ENCODE measurements at places on chromosomes 11 and 22.

- DNase-seq: no peak
Observed at GRCh38 chr11:2442589-2442988, 1.7 kb downstream of the TRPM5 start.

DNA sequence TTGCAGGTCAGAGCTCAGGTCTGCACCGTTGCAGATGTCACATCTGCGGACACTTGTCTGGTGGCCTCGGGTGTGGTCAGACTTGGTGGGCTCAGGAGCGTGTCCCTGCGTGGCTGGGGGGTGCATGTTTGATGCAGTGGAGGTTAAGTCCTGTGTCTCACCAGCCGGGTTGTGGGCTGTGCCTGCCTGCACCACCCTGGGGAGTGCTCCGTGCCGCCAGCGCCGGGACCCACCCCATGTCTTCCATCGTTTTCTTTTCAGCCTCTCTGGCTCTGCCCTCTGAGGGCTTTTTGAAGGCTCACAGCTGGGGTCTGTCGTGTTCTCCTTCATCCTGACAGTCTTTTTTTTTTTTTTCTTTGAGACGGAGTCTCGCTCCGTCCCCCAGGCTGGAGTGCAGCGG lies 26.0 kb downstream of the PPIL2 start:
- no peak for DNase-seq

- DNase-seq: no peak
Observed at GRCh38 chr22:41030891-41031290, 61.5 kb upstream of the EP300 start.

- DNase-seq: no peak
Observed at GRCh38 chr22:37212174-37212906, at the start of gene SSTR3. SSTR3 (minus strand) TSS chr22:37212477; CDS start chr22:37207803, 4,674 bp downstream.

DNA sequence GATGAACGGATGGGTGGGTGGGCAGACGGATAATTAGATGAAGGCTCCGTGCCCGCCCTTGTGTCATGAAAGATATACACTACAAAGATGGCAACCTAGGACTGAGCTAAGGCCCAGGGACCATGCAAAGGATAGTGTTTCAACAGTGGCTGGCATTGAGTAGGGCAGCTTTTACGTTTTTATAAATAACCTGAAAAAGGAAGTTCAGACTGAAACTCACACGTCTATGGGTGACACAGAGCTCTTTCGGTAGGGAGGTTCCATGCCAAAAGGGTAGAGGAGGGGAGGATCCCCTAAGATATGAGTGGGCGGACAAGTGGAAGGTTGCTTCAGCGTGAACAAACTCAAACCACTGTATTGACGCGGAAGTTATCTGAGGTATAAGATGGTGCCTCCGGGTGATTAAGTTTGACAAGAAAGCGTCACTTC lies 90.5 kb downstream of the UBASH3B start:
- peak; percentile 69 for DNase-seq

- DNase-seq: no peak
Observed at GRCh38 chr11:27381238-27381666, 18.2 kb upstream of the CCDC34 start.

DNA sequence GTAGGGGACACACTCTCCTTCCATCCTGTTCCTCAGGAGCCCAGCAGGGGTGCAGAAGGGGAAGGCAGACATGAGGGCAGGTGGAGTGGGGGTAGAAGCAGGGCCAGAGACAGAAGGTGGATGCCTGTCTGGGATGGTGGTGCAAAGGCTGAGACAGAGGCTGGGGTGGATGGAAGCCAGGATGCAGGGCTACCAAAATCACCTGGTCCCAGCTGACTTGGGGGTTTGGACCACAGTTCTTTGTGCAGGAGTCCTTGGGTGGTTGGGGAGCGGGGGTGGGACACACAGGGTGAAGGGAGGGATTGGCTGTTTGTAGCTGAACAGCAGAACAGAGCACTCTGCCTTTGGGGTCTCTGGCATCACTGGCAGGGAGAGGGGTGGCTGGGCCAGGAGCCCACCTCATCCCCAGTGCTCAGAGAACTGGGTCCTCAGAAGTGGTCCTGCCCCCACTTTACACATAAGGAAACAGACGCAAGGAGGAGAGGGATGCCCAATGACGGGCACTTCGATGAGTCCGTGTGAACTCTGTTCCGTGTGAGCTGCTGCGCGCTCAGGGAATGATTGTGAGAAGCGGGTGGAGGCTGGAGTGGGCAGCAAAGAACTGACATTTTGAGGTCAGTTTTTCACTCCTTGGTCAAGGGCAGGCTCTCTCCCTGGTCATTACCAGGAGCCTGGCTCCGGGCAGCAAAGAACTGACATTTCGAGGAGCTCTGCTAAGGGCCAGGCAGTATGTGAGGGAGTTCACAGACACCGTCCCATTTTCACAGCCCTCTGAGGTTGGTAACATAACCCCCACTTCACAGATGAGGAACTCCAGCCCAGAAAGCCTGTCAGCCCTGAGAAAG lies 1.9 kb downstream of the TAGLN start:
- no peak for DNase-seq

- DNase-seq: no peak
Observed at GRCh38 chr11:69669486-69669885, 5.7 kb downstream of the LTO1 start.

DNA sequence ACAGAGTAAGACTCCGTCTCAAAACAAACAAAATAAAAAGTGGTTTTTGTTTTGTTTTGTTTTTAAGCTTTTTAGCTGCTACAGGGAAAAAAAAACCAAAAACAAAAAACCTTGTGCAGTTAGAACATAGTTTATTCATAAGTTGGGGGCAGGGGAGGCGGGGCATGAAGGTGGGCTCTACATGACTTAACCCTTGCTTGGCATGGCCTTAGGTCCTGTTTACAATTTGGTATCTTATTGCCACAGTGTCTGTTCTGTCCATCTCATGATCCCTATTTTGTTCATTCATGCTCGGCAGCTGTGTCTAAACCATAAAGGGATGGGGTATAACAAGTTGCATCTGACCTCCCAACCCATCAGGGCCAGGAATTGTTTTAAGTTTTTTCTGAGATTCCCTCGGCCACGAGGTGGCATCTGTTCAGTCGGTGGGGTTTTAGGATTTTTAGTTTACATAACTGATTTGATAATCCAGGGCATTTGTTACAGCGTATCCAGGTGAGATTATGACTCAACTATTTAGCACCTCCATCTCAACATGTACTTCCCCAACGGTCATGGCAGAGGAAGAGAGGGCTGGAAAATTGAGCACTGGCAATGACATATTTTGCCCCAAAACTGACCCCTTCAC lies 6.9 kb downstream of the AP5B1 start:
- no peak for DNase-seq

- DNase-seq: no peak
Observed at GRCh38 chr11:66292543-66293332, 1.0 kb downstream of the TMEM151A start.

- no peak for DNase-seq
Observed at GRCh38 chr22:36636916-36637315, 66.6 kb downstream of the CACNG2 start.

GRCh38 chr11:130882138-130882551 lies 34.1 kb downstream of the SNX19 start:
- DNase-seq: no peak

- no peak for DNase-seq
Observed at GRCh38 chr11:92632495-92632894, 337.0 kb upstream of the MTNR1B start.

- DNase-seq: no peak
Observed at GRCh38 chr11:67315325-67315909, 12.1 kb downstream of the SSH3 start.

DNA sequence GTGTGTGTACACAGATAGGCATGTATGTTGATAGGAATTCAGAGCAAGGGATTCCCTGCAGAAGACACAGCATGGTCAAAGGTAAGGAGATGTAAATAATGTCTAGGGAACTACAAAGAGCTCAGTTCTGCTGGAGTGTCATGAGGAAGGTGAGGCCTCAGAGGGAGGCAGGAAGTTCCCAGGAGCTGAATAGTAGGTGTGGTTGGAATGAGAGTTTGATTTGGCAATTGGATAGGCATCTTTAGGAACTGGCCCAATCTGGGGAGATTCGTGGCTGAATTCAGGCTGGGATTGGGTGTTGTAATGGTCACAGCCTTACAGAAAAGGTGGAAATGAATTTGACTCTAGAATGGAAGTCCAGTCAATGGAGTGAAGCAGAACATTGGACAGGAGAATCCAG lies 123.6 kb upstream of the TIMP3 start:
- DNase-seq: no peak

DNA sequence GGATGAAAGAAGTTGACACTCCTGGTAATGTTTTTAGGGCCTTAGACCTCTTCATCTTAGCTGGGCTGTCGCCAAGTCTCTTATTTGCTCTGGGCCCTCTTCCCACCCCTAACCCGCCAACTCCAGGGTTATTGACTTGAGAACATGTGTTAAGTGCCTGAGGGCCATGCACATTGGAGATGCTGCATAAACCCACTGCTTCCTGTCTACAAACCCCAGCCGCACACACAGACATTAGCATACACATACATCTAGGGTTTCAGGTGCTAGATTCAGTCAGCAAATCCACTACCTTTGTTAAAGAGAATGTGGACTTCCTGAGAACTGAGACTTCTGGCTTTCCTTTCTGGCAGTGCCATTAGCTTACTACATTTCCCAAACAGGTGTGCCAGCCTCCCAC lies 817 bp downstream of the PANX3 start:
- DNase-seq: no peak

DNA sequence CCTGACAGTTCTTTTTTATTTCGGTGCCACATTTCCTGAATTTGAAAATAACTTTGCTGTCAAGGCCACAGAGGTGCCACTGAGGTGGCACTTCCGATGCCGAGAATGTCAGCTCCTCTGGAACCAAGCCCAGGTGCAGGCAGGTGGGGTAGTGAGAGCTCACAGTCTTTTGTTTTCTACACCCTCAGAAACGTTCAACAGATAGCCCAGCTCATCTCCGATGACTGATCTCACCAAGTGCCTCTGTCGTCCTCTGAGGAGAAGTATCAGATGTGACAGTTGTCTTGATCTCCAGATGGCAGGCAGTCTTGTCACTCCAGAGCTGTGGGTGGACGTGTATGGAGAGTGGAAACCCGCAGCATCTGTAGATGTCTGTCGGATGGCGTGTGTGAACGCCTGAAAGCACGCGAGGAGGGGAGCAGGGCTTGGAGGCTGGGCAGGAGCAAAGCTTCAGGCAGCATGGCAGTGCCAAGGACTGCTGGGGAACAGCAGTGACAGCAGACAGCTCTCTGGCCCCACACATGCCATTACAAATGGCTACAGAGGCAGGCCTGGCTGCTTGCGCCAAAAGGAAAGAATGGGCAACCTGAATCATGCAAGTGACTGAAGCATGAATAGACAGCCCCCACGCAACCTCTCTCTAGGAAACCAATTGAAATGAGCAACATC lies 877.0 kb downstream of the OPCML start:
- DNase-seq: no peak

GRCh38 chr11:43447151-43447550 lies 88.4 kb downstream of the TTC17 start:
- no peak for DNase-seq

GRCh38 chr11:34565417-34566207 lies 52.0 kb upstream of the ELF5 start:
- DNase-seq: no peak

DNA sequence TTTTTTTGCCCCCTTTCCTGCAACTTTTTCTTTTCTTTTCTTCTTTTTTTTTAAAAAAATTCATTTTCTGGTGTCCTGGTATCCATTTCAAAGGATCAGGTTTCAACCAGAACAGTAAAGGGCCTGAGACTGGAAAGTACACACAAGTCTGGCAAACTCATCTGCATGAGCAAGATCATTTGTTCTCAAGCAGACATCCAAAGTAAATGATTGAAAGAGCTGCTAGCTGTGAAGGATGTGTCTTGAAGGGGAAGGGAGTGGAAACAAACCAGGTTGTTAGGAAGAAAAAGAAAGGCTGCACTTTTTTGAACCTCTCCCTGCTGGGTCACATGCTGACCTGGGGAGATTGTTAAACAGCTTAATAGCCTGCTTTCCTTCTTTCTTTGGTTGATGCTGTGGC lies 5.3 kb downstream of the YAP1 start:
- DNase-seq: no peak

DNA sequence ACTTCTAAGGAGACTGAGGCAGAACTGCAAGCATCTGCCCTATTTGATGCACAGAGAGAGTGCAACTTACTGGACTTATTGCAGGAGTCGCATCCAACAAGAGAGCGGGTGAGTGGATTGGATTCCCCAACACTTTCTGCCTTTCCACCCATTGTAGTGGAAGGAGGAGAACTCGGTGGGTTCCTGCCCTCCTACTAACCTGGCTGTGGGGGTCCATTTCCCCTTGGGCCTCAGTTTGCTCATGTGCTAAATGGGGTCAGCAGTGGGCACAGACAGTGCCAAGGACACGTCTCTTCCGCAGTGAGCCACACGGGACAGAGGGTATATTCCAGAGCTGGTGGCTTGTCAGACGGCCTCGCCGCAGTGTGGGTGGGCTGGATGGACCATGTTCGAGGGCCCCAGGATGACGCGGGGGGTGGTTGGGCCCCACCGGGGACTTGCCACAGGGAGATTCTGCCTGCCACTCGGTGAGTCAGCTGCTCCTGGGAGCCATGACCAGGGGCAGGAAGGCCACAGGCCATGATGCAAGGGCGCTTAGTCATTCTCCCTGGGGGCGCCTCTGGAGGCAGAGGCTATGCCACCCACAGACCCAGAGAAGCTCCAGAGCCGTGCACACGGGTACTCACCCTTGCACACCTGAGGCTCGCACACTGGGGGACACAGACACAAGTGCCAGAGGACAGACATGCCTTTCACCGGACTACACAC lies 8.2 kb downstream of the ALX4 start:
- DNase-seq: no peak
